ENCODE measurements at places on chromosomes 5 and 9. TPM values are rescaled to one million over a fixed set of nuclear protein-coding genes. Genes with fewer than 3 reads are reported as not detected.

C9orf153 gene
- total RNA-seq: not detected

DAP gene
- 235 TPM for total RNA-seq

B4GALT7 gene
- total RNA-seq: 54.4 TPM

SHB gene
- total RNA-seq: 23.8 TPM

ADAMTSL1 gene
- total RNA-seq: 1.0 TPM

PCDHGC3 gene
- total RNA-seq: 90.8 TPM

PCDHA1 gene
- total RNA-seq: not detected

- no peak for DNase-seq
Observed at GRCh38 chr9:114155263-114155994, at the start of gene COL27A1. Gene COL27A1, plus strand, starts transcription at chr9:114155537. Its CDS starts 414 bp downstream, at chr9:114155951.

GRCh38 chr9:72444435-72444834 is 77.0 kb upstream of the TMC1 start:
- DNase-seq: no peak

DNA sequence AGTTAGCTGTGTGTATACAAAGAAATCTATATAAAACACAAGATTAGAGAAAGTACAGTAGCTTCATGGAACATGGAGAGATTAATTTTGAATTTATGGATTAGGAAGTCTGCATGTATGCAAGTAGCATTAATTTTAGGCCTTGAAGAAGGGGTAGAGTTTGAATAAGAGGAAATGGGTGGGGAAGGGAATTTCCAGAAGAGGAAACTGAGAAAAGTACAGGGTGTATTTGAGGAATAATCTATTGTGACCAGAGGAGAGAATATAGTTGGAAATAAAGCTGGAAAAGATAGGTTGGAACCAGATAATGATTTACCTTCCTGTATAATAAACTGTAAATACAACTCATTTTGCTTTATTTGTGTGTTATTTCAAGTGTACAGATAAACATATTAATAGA is 53.6 kb downstream of the CWC27 start:
- no peak for DNase-seq

DNA sequence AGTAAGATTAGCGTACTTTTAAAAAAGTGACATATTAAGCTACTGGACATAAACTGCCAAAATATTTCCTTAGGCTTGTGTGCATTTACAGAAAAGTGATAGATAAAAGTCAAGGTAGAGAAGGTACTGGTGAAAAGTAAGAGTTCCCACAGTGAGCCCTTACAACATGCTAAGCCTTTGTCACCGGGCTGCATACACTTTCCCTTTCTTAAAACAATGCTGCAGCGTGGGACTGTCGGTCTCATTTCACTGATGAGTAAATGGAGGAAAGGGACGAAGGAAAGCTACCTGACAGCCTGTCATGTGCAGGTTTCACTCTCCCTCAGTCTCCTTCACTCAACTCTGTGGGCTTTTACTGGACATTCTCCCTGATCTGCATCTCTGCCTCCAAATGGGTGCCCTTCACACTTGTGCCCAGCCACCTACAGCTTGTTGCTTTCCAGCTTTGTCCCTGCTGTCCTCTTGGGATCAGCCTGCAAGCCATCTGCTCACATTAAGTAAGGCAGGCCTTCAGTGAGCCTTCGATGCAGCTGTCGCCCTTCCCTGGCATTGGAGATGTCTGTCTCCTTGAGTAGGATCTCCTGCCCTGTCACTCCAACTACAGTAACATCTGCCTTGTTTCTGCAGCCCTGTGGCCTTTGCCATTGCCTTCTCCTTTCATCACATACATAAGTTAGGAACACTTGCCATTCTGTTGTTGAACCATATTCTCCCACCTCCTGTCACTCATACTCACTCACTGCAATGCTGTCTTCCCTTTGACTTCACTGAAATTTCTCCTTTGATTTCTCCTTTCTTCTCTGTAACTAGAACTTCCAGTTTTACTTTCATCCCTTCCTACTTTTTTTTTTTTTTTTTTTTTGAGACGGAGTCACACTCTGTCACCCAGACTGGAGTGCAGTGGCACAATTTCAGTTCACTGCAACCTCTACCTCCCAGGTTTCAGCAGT is 9.3 kb upstream of the ROPN1L start:
- DNase-seq: no peak

DNA sequence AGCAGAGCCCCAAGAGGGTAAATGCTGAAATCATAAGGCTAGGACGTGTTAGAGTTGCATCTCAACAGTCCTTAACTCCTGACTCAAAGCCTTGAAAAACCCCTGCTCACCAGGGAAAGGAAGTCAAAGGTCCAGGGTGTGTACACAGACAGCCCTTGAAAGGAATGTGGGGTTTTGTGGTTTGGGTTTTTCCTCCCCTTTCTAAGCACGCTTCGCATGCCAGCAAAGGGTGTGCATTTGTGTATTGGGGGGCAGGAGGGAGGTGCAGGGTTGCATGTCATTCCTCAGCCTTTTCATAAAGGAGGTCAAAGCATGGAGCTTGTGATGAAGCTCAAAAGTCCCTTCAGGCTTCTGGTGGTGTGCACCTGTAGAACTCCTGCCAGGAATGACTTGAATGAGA is 17.3 kb upstream of the XPA start:
- no peak for DNase-seq

DNA sequence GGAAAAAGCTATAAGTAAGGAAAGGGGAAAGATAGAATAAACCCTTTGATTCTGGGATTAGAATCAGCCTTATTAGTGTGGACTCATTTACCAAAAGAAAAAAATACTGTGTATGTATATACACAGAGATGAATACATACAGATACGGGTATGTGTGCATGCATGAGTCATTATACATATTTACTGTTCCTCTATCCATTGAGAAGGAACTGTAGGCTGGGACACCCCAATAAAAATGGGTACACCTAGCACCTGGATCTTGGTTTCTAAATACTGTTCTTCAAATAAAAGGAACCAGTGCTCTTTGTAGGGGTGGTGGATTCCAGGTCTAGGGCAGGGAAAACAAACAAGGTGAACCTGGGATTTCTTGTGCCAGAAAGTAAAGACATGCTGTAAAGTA is 48.3 kb downstream of the WHRN start:
- DNase-seq: no peak

DNA sequence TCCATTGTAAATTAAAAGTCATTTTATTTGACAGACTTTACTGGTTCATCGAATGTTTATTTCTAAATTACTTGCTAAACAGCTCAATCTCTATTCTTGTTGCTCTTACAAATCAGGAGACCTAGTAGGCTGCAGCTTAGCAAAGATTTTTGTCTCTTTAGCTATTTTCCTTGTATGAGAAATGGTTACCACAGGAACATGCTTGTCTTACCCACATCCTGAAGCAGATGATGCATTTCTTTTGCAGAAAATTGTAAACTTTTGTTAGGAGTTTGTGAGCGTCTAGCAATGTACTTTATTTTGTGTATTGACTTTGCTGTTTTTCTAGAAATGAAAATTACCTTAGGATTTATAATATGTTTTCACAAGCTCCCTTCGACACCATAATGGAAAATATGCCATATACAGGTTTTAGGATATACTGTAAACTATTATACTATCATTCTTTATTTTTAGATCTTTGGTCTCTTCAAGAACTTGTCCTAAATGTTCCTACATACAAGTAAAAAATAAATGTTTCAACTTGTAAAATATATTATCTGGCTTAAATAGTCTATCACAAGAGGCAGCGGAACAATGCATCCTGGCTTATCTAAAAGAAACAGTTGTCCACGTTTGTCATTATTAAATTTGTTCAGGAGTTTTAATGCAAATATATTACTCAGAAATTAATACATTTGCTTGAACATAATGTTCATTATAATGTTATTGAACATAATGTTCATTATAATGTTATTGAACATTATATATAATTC is 54.1 kb downstream of the SPEF2 start:
- DNase-seq: no peak

GRCh38 chr5:6601816-6602215 is 31.0 kb downstream of the NSUN2 start:
- DNase-seq: no peak

DNA sequence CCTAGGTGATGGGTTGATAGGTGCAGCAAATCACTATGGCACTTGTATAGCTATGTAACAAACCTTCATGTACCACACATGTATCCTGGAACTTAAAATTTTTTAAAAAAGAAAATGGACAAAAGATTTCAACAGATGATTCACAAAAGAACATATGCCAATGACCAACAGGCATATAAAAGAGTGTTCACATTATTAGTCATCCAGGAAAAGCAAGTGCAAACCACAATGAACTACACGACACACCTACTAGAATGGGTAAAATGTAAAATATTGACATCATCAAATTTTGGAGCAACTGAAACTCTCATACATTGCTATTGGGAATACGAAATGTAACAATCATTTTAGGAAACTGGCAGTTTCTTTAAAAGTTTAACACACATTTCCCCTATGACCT is 109.9 kb downstream of the YIPF5 start:
- DNase-seq: no peak

DNA sequence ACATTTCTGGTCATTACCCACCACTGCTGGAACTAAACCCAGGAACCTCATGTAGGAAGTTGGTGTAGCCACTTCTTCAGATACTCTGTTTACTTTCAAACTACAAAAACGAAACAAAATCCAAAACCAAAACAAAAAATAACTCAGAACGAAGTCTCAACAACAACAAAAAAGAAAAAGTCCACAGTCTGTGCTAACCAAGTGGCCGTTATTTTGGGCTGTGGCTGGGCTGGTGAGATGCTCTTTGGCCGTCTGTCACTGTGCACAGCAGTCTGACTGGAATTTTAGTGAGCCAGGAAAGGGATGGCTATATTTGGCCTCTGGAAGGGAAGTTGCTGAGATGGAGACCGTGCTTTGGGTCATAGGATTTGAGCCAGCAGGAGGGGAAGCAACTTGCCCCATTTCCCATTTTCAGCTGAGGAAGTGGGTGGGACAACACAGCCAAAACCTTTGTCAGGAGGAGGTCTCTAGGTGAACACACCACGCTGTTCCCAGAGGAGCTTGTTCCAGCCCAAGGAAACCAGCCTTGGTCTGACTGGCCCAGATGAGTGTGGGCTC is 334.1 kb downstream of the ZSWIM6 start:
- DNase-seq: no peak

DNA sequence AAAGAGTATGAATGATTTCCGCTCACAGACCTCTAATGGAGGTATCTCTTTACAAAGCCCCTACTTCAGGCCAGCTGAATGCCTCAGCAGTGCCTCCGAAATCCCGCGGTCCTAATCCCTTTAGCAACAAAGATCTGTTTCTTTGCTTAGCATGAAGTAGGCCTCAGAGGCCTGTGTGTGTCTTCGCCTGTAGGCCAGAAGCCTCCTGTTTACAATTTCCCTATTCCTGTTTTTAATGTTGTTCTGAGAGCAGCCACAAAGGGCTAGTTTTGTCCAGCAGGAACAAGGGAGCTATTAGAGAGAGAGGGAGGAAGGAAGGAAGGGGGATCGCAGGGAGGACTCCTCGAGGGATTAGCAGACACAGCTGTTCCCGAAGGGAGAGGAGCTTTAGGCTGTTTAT is 166.4 kb upstream of the SPRY4 start:
- no peak for DNase-seq

- DNase-seq: no peak
Observed at GRCh38 chr5:74042959-74043358, 417.0 kb downstream of the ARHGEF28 start.

GRCh38 chr5:6748142-6748541 is 34.9 kb downstream of the TENT4A start:
- DNase-seq: peak; percentile 64

DNA sequence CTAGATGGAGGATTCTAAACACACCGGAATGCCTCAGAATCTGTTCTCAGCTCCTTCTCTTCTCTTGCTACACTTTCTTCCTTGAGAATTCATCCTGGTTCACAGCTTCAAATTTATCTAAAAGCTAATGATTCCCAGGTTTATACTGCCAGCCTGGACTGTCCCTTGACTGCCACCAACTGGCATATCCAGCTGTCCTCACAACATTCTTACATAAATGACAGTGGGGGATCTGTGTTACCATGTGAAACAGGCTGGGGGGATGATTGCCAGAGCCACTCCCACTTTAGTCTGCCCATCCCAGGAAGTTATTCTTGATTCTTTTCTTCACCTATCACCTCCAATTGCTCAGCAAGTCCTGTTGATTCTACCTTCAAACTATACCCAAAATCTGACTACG is 27.2 kb upstream of the ZFR start:
- no peak for DNase-seq

- DNase-seq: no peak
Observed at GRCh38 chr9:15377625-15378540, 44.8 kb upstream of the SNAPC3 start.

Measured in chondrocyte (in vitro differentiated cells).